ENCODE measurements at places on chromosomes 12 and 14.

DNA sequence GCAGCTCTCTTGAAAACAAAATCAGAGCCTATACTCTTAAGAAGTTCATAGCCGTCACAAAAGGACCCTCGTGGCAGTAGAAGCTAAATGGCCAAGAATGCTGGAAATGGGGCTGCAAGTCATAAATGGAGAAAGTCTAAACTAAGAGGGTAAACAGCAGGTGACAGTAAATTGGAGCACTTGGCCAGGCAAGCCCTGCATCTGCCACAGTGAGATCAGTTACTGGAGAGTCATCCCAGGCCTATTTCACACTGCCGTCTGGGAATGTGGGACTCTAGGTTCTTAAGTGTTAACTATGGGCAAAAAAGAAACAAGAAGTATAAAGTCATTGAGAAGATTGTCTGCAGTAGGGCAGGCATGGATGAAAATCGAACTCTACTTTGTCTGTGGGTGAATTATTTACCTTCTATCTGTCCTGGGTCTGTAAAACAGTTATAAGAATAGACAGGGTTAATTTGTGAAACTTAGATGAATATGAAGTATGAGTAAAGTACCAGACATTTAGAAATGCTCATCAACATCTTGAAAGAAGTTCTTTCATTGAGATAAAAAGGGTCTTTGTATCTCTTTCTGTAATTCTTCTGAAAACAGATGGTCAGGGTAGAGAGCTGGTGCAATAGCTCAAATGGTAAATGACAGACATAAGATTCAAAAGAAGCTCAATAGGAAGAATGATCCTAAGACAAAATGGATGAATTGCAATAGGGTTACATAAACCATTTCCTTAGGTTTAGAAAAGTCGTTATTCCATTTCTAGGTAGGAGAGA lies 792.5 kb downstream of the DIO2 start:
- no peak for DNase-seq

GRCh38 chr12:6696690-6697583 lies 3.7 kb downstream of the PIANP start:
- DNase-seq: no peak

DNA sequence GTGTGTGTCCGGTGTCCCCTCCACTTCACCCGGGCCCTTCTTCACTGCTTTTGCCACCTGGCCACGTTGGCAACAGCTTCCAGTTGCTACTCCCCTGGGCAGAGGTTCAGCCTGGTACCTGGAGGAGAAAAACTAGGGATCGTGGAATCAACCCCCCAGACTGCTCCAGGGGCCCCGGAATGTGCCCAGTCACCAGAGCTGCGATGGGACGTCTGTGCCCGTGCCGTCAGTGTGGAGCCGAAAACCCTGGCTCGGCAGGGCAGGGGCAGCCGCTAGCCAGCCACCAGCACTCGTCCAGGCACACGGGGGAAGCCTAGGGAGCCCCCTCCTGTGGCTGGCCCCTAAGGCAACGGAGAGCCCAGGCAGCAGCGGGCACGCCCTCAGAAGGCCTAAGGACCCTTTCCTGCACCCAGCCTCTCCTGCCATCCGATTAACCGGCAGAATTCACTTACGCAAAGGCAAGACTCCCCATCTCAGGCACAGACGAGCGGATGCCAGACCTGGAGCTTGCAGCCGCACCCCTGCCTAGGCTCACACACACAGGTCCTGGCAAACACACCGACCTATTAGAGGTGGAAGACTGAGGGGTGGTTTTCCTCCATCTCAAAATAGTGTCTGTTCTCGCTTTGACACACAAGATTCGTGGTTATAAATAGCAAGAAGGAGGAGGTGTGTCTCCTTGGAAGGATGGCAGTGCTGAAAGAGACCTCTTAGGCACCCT lies 62.6 kb downstream of the FBXL14 start:
- no peak for DNase-seq

DNA sequence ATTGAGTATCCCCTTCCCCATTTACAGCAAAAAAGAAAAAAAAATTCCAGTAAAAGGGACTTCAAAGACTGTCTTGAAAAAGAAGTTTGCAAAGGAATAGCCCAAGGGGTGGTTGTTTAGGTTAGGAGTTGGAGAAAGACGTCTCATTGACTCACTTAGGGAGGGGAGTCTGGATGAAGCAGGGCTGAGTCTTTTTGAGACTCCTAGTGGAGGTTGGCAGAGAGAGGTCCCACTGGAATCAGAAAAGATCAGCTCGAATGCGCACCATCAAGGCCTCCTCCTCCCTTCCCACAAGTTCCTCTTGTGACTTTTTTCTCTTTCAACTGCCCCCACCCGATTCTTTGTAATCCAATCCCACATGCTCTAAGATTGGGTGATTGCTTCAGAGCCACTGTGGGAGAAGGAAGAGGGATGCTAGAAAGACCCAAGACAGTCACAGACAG lies 1.9 kb downstream of the ARHGEF40 start:
- no peak for DNase-seq

DNA sequence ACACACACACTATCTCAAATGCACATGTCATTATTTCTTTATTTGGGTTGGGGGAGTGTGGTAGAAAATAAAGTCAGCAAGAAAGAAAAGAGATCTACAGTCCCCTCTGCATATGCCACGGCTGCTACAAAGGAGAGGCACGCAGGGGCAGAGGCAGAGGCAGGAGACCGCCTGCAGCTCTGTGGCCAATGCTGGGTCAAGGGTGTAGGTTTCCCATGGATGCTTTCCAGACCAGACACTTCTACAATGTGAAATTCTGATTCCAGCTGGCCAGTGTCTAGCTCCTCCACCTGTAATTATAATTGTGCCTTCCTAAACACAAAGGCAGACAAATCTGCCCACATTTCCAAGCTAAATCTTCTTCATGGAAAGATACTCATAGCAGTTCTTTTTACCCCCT lies 19.2 kb downstream of the VPS37B start:
- DNase-seq: no peak

GRCh38 chr14:65879248-65880009 lies 466.9 kb downstream of the FUT8 start:
- DNase-seq: peak; percentile 18

DNA sequence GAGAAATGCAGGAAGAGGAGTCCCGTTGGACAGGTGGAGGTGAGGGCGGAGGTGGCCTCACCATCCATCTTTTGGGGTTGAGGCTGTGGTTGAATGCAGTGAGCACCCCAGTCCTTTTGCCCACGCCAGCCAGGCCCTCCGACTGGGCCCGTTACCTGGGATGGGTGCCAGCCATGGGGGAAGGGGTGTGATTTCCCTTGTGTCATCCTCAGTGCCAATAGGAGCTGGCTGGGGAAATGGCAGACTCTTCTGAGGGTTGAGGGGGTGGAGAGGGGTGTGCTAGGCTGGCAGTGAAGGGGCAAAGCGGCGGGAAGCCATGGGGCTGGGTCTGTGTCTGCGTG lies 9.6 kb downstream of the KCNH3 start:
- DNase-seq: no peak

- DNase-seq: no peak
Measured at GRCh38 chr12:51635346-51635745, 44.3 kb downstream of the SCN8A start.

- DNase-seq: no peak
Measured at GRCh38 chr14:34051966-34052657, 101.2 kb upstream of the EGLN3 start.

GRCh38 chr12:114636723-114637480 lies 47.1 kb downstream of the TBX3 start:
- no peak for DNase-seq

DNA sequence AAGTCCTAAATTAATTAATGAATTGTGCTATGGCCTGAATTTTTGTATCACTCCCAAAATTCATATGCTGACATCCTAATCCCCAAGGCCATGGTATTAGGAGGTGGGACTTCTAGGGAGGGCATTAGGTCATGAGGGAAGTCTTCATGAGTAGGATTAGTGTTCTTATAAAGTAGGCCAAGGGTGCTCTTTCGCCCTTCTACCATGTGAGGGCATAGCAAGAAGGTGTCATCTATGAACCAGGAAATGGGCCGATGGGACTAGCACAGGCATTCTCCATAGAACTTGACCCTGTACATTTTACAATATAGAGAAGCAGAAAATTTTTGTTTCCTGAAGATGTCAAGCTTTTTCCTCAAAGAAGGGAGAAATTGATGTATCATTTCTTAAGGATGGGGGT lies 12.5 kb downstream of the SYT10 start:
- DNase-seq: no peak

DNA sequence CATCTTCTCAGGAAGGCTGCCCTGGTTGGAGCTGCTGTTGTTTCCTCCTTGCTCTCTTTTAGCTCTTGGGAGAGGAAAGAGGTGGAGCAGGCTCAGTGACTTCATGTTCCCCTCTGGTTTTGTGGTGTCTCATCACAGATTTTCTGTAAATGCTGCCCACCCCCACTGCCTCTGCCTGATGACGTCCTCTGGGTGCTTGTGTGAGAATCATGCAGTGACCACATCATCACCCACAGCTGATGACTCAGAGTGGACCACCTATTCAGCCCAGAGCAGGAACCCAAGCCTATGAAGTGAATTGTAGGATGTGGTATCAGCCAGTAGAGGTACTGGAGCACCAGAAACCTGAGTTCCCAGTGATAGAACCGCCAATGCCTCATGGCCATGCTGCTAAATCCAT lies at the start of gene GZMB:
TSS of gene GZMB (minus strand) at position 33 of the 400 bp plus-strand sequence. CDS start at position 3, 30 bp downstream.
- DNase-seq: peak; percentile 40

GRCh38 chr14:91410771-91411536 lies 6.7 kb downstream of the CCDC88C start:
- no peak for DNase-seq
